Neuronal stem cell (in vitro differentiated cells): ENCODE measurements at places on chromosomes 12 and 14.
A peak's percentile ranks its signal among the peaks of the same experiment; 100 is the strongest.

DNA sequence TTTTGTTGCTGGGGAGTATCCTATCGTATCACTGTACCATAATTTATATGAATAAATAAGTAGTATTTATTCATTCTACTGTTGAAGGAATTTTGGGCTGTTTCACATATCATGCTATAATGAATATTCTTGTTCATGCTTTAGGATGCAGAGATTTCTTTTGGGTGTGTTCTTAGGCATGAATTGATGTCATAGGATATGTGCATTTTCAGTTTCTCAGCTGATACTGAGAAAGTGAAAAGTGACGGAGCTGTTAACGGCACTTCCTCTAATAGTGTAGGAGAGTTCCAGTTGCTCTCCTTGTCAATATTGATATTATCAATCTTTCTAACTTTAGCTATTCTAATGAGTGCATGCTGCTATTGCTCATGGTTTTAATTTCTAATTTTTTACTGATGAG, 23.2 kb upstream of the SDR39U1 start:
- H3K4me1 ChIP-seq = no peaks in the 10 kb centered on the region
- no peaks in the 10 kb centered on the region for H3K27me3 ChIP-seq
- no peak overlapping the region for H3K4me3 ChIP-seq

DNA sequence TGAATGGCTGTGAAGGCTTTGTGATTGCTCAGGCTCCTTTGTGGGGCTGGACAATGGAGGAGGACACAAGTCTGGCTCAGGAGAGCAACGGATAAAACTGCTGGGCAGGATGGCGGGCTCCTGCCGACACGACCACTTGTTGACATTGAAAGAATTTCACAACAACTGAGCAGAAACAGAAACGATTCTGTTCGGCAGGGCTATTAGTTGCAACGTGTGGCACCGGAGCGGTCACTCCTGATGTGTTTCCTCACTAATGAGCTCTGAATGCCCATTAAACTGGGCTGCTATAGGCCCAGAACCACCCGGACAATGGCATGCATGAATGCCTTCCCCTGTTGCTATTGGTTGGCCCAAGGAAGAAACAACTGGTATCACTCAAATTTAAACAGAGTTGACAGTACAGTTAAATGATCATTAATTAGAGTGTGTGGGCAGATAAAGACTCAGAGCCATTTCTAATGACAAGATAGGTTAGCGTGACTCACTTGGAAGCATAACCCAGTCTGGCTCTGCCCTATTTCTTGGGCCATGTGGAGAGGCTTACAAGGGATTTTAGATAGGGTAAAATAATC, 142.9 kb downstream of the ASCL1 start:
- H3K27me3 ChIP-seq = no peaks in the 10 kb centered on the region
- no peaks in the 10 kb centered on the region for H3K36me3 ChIP-seq
- peak; percentile 33 for DNase-seq
- peaks cover 3% of the 10 kb centered on the region for H3K4me1 ChIP-seq
- peak overlapping the region; percentile 4 for H3K27ac ChIP-seq

DNA sequence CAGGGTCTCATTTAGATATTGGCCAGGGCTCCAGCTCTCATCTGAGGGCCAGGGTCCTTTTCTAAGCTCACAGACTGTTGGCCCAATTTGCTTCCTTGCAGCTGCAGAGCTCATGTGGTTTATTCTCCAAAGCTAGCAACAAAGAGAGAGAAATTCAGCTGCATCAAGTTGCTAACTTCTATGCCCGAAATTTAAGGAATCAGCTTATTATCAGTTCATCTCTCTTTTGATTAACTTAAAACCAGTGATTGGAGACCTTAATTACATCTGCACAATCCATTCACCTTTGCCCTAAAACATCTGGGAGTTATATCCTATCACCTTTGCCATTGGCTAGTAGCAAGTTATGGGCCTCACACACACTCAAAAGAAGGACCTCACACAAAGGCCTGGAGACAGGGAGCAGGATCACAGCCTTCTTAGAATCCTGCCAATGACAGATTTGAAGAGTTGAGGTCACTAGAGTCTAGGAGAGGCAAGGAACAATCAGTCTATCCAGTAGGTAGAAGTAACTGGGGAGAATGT, 258.8 kb upstream of the GARIN6 start:
- no peak overlapping the region for H3K4me3 ChIP-seq
- no peaks in the 10 kb centered on the region for H3K27me3 ChIP-seq
- H3K27ac ChIP-seq = no peak overlapping the region
- H3K36me3 ChIP-seq = no peaks in the 10 kb centered on the region
- DNase-seq = no peak

- H3K36me3 ChIP-seq = no peaks in the 10 kb centered on the region
- no peak overlapping the region for H3K27ac ChIP-seq
- H3K27me3 ChIP-seq = no peaks in the 10 kb centered on the region
- DNase-seq = no peak
- H3K4me3 ChIP-seq = no peak overlapping the region
Measured at GRCh38 chr14:53528185-53528671, 375.1 kb upstream of the DDHD1 start.

DNA sequence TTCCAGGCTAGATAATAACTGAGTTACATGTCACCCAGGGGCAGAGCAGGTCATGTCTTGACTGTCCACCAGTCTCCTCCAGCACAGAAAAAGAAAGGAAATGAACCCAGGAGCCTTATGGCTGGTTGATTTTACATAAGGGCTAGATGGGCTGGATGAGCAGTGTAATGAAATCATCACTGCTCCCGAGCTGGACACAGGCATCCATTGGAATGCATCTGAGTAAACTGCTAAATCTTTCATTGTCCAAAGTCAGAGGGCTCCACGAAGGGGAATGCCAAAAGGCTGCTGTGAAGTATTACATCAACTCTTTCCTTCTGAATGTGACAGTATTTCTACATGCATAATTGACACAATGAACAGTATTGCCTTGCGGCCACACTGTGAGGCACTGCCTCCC, 30.1 kb upstream of the TSPAN11 start:
- H3K4me1 ChIP-seq = no peaks in the 10 kb centered on the region
- no peak for DNase-seq
- no peaks in the 10 kb centered on the region for H3K36me3 ChIP-seq
- no peak overlapping the region for H3K4me3 ChIP-seq
- H3K27me3 ChIP-seq = no peaks in the 10 kb centered on the region
